CD4-positive, alpha-beta T cell treated with Interleukin-12 subunit alpha and Interleukin-12 subunit beta, for 1 hour (primary cell): ENCODE measurements at places on chromosomes 1 and 21.

DNA sequence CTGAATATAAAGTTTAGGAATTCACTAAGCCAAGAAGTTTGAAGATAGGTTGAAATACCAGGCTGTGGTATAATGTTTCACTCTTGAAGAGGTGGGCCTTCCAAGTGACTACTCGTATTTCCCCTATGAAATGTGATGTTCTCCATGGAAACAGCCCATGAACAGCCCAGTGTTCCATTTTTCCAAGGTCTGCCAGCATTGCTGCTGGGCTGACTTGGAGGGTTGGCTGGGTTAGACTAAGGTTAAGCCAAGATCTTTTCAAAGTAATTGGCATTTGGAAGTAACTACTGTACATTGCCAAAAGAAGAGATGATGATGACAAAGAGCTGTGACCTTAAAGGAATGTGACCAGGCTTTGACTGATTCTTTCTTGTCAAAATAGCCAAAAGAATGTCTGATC is 73.8 kb downstream of the RPE65 start:
- DNase-seq: no peak

GRCh38 chr1:182235952-182236650 is 155.5 kb downstream of the GLUL start:
- DNase-seq: no peak

- no peak for DNase-seq
These were observed 61.9 kb downstream of the ERG start for GRCh38 chr21:38436341-38436740.

DNA sequence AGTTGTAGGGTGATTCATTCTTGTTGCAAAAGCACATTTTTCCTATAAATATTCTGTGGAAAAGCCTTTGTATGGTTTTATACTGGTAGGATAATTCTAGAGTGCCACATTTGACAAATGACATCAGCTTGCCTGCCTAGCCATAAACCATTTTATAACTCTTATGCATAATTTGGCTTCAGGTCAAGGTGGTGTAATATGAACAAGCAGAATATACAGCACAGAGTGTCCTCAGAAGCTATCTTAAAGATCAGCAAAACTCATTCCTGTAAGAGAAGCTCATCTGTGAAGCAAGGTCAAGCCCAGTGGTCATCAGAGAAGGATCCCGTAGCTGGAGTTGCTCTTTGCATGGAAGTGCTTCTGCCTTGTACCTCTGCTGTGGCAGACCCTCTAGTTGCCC is 24.0 kb upstream of the C1orf21 start:
- no peak for DNase-seq

- no peak for DNase-seq
These were observed 966.8 kb downstream of the BRINP3 start for GRCh38 chr1:189510827-189511226.

GRCh38 chr1:234970731-234971476 is 157.7 kb downstream of the TOMM20 start:
- DNase-seq: no peak

- DNase-seq: no peak
These were observed 1.9 kb downstream of the DHRS3 start for GRCh38 chr1:12615865-12616708.

GRCh38 chr1:234541286-234541975 is 62.5 kb upstream of the TARBP1 start:
- DNase-seq: no peak

GRCh38 chr1:101178341-101178687 is 58.5 kb upstream of the S1PR1 start:
- no peak for DNase-seq

GRCh38 chr1:82604524-82604923 is 803.8 kb downstream of the ADGRL2 start:
- no peak for DNase-seq

GRCh38 chr1:2312160-2312514 is 79.2 kb downstream of the MORN1 start:
- DNase-seq: no peak

- no peak for DNase-seq
These were observed 129.0 kb downstream of the APP start for GRCh38 chr21:26041431-26042180.

GRCh38 chr21:46149205-46149901 is 6.0 kb downstream of the FTCD start:
- no peak for DNase-seq

GRCh38 chr1:85279458-85280080 is 3.1 kb upstream of the BCL10 start:
- DNase-seq: no peak

DNA sequence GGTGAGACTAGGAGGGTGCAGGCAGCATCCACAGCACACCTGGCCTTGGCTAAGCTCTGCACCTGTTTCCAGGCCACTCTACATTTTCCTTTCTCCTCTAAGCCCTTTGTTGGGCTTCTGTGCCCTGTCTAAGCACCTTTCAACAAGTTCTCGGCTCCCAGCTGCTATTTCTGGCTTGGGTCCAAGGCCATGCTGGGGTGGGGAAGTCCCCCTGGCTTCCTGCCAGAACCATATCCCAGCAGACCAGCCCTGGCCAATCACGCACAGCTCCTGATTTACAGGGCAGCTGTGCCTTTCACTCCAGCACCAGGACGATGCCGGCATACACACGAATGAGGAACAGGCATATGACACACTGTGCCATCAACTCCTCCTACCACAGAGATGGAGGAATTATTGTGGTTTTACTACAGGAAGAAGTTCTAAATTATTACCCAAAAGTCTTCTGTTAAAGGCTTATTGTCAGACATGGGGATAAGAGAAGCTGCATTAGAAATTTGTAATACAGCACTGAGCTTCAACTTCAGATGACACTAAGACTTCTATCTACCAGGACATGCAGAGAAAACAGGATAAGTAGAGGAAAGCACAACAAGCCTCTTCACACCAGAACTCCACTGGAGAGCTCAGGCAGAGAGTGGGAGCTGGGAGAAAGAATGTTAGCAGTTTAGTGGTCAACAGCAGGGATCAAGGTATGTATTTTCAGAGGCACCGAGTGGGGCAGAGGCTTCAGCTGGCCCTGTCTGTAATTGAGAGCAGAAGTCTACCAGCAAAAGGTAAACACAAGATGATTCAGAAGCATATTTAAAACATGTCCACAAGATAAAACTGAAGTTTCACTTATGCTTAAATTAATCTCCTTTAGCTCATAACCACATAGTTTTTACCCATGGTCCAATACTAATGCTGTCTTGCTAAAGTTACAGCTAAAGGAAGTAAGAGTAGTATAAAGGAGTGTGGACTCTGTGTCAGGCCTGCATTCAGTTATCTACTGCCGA is 37.4 kb downstream of the TRIT1 start:
- peak; percentile 88 for DNase-seq

- no peak for DNase-seq
These were observed 422.9 kb upstream of the BEND5 start for GRCh38 chr1:49199564-49199963.
